ENCODE measurements at places on chromosomes 16 and 17.

DNA sequence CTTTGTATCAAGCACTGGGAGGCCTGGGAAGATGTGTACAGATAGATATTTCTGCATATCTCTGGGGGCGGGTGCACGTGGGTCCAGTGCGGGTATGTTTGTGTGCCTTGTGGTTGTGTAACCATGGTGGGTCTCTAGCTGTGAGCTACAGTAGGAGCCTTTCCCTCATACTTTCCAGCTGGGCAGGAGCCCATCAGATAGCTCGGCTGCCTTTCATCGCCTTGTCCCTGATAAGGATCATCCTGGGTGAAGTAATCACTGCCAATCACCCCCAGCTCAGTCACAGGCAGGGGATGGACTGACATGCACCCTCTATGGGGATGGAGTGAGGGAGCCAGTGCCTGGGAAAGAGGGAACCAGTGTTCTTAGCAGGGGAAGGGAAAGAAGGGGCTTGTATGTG, 3.2 kb upstream of the SCRN2 start:
- peak; percentile 41 for DNase-seq

GRCh38 chr16:68475071-68475470, 26.8 kb upstream of the SMPD3 start:
- DNase-seq, result no peak

DNA sequence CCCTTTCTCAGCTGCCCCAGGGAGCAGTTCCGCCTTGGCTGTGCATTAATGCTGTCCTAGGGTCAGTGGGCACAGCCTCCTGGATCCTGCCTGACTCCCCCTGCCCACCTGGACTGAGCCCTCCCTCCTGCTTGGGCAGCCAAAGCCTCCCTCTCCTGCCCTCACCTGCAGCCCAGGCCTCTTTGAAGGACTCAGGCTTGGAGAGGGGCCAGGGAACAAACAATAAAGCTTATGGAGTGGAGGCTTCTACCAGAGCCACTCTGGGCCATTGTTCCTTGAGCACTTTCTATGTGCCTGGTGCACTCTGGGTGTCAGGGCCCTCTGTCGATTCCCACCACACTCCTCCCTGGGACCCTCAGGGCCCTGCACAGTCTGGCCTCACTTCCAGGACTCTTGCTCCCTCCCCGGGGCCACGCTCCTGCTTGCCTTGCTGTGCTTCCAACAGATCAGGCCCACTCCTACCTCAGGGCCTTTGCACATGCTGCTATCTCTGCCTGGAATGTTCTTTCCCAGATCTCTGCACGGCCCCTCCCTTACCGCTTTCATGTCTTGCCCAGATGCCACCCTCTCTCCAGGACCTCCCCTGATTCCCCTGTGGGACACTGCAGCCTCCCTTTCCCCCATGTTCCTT, 5.0 kb downstream of the KCNJ12 start:
- DNase-seq, result no peak

DNA sequence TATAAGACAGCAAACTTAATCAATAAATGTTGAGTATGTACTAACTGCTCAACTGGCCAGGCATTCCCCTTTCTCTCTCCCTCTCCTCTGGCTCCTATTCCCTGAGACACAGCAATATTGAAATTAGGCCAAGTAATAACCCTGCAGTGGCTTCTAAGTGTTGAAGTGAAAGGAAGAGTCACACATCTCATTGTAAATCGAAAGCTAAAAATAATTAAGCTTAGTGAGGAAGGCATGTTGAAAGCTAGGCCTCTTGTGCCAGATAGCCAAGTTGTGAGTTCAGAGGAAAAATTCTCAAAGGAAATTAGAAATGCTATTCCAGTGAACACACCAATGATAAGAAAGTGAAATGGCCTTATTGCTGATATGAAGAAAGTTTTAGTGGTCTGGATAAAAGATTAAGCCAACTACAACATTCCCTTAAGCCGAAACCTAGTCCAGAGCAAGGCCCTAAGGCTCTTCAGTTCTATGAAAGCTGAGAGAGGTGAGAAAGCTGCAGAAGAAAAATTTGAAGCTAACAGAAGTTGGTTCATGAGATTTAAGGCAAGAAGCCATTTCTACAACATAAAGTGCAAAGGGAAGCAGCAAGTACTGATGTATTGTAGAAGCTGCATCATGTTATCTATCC, 35.4 kb upstream of the ABCC11 start:
- DNase-seq, result peak; percentile 32

DNA sequence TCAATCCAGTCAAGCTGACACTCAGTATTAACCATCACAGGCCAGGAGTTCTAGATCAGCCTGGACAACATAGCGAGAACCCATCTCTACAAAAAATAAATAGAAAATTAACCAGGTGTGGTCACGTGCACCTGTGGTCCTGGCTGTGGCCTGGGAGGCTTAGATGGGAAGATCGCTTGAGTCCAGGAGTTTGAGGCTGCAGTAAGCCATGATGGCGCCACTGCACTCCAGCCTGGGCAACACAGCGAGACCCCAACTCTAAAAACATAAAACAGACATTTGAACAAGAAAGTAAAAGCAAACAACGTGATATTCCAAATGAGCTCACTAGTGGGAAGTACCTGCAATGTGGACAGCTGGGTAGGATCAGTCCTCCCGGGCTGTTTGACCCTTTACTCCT, 41.9 kb downstream of the CRISPLD2 start:
- no peak for DNase-seq

DNA sequence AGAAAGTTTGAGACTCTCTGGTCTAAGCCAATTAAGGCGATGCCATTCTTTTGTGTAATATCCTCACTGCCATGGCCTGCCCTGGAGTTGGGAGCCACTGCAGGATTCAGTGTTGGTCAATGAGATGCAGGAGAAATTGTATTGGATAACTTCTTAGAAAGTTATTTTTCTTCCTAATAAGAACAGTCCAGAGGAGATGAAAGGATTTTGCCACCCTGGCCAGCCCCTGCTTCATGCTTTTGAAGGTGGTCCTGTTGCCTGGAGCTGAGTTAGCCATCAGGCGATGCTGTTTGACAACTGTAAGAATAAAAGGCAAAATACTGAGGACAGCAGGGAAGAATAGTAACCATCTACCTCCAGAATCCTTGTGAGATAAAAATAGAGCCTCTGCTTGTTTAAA, 35.4 kb upstream of the CNTNAP4 start:
- no peak for DNase-seq

All from umbilical cord (tissue), 2 donors.